ENCODE measurements at places on chromosomes 11 and 22.
A peak's percentile ranks its signal among the peaks of the same experiment; 100 is the strongest.

GRCh38 chr11:61776561-61777075, 15.8 kb downstream of the TMEM258 start:
- no peaks in the 10 kb centered on the region for H3K27me3 ChIP-seq
- H3K4me1 ChIP-seq = no peaks in the 10 kb centered on the region
- no peak overlapping the region for H3K27ac ChIP-seq
- peak; percentile 91 for DNase-seq

GRCh38 chr11:20840341-20840740, 171.0 kb downstream of the NELL1 start:
- no peak overlapping the region for H3K27ac ChIP-seq
- no peak overlapping the region for H3K4me3 ChIP-seq
- DNase-seq = no peak
- H3K4me1 ChIP-seq = no peaks in the 10 kb centered on the region

DNA sequence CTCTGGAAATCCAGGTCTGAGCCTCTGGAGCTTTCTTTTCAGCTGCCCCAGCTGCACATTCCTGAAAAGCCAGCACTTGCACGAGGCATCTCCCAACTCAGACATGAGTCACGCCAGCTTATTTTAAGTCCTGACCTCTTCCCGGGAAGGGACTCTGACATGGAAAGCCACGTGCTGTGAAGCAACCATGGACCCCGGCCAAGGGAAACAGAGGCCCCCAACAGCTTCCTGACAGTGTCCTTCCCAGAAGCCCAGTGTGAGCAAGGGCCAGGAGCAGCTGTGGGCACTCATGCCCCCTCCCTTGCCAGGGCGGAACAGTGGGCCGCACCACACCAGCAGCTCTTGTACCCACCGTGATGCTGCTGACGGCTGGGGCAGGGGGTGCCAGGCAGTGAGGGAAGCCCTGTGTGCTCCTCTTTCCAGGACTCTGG, 118.8 kb upstream of the CADM1 start:
- no peaks in the 10 kb centered on the region for H3K36me3 ChIP-seq
- no peak overlapping the region for H3K4me3 ChIP-seq
- no peak overlapping the region for H3K27ac ChIP-seq
- DNase-seq = no peak
- H3K4me1 ChIP-seq = no peaks in the 10 kb centered on the region
- no peaks in the 10 kb centered on the region for H3K27me3 ChIP-seq

GRCh38 chr11:119091966-119092879, 7.5 kb downstream of the HMBS start:
- DNase-seq = no peak
- peaks cover 35% of the 10 kb centered on the region for H3K4me1 ChIP-seq
- H3K4me3 ChIP-seq = peak overlapping the region; percentile 86

GRCh38 chr11:119284344-119285157, 32.4 kb downstream of the MCAM start:
- no peaks in the 10 kb centered on the region for H3K27me3 ChIP-seq
- no peak overlapping the region for H3K4me3 ChIP-seq
- H3K4me1 ChIP-seq = 0 out of 2 replicates have a peak, but pooled peaks cover 4% of the 10 kb centered on the region
- H3K27ac ChIP-seq = no peak overlapping the region
- H3K36me3 ChIP-seq = peaks cover 3% of the 10 kb centered on the region

Data from Karpas-422 (cell line).